AG09309 (cell line): ENCODE measurements at places on chromosomes 3 and 15.
A peak's percentile ranks its signal among the peaks of the same experiment; 100 is the strongest.

DNA sequence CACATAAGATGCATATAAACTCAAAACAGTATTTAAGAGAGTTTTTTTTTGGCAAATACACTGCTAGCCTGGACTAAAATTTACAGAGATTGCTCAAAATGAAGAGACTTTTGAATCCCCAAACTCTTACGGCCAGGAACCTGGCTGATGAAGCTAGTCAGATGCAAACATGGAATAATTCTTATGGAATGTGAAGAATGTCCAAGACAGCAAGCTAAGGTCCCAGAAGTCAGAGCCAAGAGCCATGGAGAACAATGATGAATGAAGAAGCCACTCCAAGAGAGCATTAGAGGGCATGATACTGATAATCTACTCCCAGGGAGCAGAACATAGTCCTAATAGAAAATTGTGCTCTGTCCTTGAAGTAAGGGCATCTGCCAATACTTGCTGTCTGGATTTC lies 705.5 kb downstream of the DIPK2A start:
- DNase-seq = no peak

DNA sequence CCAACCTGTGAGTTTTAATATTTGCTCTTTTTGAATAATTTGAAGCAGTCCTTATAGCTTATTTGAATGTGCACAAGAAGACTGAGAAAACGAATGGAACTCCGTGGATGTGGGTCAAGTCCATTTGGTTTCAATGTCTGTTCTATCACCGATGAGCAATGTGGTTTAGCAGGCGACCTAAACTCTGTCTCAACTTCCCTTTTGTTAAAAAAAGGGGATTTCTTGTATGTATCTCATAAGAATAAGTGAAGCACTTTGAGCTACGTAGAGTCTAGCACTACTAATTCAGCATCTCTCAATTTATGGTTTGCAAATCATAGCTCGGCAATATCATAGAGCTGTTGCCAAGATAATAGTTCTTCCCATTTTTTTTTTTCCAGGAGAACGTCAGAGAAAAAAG lies 4.6 kb upstream of the SKIL start:
- DNase-seq = no peak

DNA sequence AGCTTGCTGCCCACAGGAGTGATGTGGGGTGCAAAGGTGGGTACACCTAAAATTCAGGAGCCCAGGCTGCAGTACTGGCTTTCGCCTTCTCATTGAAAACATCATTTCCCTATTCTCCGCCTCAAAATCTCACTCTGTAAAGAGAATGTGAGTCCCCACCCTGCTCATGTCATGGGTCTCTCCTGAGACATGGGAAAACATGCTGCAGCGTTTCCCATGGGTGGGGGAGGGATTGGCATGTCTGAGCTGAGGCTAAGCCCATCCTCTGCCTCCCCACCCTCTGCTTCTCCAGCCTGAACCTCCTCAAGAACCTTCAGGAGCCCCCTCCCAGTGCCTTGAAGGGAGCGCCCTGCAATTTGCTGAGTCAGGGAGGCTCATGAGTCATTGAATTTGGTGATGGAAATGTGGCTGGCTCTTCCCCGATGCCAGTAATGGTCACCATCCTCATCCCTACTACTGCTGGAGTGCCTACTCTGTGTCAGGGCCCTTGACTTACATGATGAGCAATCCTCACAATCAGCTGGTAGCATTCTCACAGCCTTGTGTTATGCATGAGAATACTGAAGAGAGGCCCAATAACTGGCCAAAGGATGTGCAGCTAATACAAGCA lies 28.8 kb downstream of the WNT5A start:
- DNase-seq = no peak

DNA sequence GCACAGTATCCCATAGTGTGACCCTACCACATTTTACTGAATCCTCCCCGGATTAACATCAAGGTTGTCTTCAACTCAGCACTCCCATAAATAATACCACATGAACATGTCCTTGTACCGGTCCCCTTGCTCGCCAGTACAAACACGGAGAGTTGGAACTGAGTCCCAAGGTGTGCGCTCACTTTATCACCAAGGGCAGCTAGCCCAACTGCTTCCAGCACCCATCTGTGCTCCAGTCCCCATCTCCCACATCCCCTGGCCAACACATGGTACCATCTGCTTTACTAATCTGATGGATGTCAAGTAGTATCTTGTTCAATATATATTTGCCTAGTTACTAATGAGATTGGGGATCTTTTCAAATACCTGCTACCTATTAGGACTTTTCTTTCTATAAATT lies 64.7 kb downstream of the ISG20 start:
- DNase-seq = no peak

GRCh38 chr15:41950489-41950888 lies 21.9 kb downstream of the EHD4 start:
- DNase-seq = no peak

- no peak for DNase-seq
These were observed 11.5 kb upstream of the SPINK8 start for GRCh38 chr3:48344867-48345507.

DNA sequence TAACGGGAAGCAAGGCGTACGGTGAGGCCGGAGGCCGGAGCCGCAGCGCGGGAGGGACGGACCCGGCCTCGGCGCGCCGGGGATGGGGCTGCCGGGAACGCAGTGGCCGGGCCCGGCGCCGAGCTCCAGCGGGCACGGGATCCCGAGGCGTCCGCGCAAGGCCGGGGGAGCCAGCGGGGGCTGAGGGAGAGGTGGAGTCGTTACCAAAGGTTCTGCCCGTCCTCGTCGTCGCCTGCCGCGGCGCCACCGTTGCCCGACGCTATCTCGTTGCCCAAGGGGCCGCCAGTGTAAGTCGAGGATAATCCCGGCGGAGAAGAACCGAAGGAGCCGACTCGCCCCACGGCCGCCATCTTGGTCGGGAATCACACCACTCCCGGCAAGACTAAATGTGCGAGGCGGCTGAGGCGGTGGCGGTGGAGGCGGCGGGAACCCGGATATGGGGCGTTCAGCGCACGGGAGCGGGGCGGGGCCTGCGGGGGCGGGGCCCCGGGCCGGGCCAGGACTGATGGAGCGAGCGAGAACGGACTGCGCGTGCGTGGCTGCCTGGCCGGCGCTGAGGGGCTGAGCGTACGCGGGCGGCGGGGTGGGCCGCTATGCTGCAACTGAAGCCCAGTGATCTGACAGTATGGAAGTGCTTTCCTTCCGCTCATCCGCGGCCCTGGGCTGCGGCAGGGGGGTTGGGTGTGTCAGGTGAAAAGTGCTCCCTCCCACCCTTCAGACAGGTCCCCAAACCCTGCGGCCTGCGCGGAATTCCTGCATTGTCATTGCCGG lies at the start of gene DYNC1LI1:
TSS of gene DYNC1LI1 (minus strand) at position 438 of the 771 bp plus-strand sequence. CDS start at position 350, 88 bp downstream.
- peak; percentile 52 for DNase-seq

DNA sequence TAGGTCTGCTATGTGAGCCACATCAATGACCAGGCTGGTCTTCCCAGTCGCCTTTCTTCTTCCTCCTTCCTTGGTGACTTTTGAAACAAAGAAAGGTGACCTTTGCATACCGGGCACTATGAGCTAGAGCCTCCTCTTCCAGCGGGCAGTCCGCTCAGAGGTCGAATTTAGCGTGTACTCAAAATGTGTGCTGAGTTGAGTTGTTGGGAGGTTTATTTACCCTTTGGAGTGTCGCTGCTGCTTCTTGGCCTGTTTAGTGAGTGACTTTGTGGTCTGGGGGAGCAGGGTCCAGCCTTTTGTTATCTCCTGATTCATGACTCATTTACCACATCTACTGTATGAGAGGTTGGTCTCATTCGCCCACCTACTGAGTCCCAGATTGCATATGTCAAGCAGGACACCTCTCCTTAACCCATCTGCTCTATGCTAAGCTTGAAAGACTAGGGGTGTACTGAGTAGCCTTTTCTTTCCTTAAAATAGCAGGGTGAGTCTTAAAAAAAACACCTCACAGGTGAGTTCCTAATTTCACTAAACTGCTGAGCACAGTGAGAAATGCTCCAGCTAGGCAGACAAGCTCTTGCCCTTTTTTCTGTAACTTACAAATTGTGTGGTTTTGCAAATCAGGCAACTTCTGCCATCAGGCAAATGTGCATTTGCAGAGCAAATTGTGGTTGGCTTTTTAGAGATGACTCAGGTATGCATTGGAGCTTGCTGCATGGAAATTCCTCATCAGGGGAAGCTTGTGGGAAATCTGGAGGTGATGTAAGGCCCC lies 3.2 kb upstream of the SIAH2 start:
- DNase-seq = peak; percentile 11

- no peak for DNase-seq
These were observed 75.7 kb upstream of the DPPA4 start for GRCh38 chr3:109413049-109413448.

- no peak for DNase-seq
These were observed 62.0 kb downstream of the P3H2 start for GRCh38 chr3:190058521-190059241.
